Stimulated activated CD8-positive, alpha-beta memory T cell treated with anti-CD3 and anti-CD28 coated beads, Interleukin-7, amount 100 ng/mL, for 48 hours (primary cell): ENCODE measurements at places on chromosomes 1 and 21.

DNA sequence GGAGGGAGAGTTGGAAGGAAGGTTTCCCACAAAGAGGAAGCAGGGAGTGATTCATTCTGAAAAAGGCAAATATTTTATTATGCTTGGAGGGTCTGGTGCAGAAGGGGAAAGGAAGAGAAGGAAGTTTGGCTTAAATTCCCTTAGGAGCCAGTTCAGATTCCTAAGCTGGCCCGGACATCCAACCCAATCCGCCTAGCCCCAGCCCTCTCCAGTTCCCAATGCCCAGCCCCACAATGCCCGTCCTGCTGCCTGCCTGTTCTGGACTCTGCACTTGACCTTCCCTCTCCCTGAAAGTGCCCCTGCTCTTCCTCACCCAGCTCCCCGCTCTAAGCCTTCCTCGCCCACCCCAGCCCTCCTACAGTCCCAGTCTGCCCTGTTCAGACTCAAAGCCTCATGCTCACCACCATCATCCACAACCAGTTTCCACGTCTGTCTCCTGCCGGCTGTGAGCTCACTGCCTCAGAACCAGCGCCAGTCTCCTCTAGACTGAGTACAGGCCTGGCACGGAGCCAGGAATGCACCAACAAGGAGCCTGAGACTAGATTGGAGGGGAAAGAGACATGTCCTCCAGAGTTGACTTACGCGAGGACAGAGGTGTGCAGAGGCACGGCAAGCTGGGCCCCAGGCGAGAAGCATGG, 18.9 kb downstream of the CAPN2 start:
- no peak for DNase-seq

DNA sequence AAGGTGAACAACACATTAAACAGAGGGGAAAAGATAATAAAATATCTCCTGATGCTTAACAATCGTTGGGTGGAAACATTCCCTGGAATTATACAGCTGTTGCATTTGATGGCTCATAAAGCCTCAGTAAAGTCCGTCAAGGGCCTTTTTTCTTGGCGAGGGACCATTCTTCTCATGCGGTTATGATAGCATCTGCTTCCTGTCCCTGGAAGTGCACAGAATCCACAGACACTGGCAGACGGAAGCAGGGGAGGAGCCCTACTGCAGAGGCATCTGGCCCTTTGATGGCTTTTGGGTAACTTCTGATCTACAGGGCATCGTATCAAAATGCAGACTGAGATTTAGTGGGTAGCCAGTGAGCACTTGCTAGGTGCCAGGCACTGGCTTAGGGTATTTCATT, 286.9 kb downstream of the KIF26B start:
- no peak for DNase-seq

GRCh38 chr1:21567241-21568005, 58.2 kb downstream of the ALPL start:
- no peak for DNase-seq

- no peak for DNase-seq
Measured at GRCh38 chr1:87296206-87296605, 32.5 kb upstream of the LMO4 start.

DNA sequence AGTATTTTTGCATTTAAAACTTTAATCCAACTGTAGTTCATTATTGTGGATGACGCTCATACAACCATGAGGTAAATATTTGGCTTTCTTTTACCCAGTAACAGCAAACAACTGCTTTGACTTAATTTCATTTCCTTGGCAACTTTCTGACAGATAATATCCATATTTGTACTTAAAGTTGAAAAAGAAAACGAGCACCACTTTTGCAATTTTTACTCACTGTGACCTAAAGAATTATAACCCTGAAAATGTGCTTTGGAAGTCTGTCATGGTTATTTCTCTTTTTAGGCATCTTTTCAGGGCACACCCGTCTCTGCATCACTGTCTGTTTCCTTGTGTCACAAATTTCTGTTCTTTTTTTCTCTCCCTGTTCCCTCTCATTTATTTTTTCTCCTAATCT, 918 bp upstream of the CD2 start:
- no peak for DNase-seq

GRCh38 chr1:175656416-175656815, 87.0 kb downstream of the TNR start:
- no peak for DNase-seq
